ENCODE measurements at places on chromosomes 7 and 10.
A peak's percentile ranks its signal among the peaks of the same experiment; 100 is the strongest.

- peak; percentile 82 for DNase-seq
Observed at GRCh38 chr7:84291756-84292155, 97.2 kb upstream of the SEMA3A start.

DNA sequence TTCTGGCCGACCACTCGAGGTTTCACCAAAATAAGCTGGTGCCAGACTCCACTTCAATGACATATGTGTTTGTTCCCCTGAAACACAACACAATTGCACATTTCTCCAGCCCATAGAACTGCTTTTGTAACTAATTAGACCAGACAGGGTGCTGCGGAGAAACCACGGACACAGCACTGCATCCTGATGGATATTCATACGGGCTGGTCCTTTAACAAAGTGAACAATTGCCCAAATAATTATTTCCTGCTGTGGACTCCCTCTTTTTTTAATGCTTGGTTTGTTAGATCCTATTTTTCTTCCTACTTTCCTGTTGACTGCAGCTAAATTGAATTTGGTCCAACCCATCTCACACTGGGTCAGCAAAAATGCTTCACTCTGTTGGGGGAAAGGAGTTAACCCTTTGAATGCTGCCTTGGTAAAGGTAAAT is 198.6 kb upstream of the BMPER start:
- no peak for DNase-seq

GRCh38 chr7:129615018-129615417 is 3.5 kb downstream of the NRF1 start:
- no peak for DNase-seq

GRCh38 chr10:47347303-47347675 is 874 bp upstream of the RBP3 start:
- DNase-seq = no peak

- DNase-seq = no peak
Observed at GRCh38 chr10:7734821-7735220, 31.7 kb downstream of the ITIH2 start.

GRCh38 chr7:13327669-13328068 is 640.2 kb downstream of the ARL4A start:
- no peak for DNase-seq

GRCh38 chr10:111856631-111857030 is 326.9 kb downstream of the GPAM start:
- DNase-seq = peak; percentile 27

DNA sequence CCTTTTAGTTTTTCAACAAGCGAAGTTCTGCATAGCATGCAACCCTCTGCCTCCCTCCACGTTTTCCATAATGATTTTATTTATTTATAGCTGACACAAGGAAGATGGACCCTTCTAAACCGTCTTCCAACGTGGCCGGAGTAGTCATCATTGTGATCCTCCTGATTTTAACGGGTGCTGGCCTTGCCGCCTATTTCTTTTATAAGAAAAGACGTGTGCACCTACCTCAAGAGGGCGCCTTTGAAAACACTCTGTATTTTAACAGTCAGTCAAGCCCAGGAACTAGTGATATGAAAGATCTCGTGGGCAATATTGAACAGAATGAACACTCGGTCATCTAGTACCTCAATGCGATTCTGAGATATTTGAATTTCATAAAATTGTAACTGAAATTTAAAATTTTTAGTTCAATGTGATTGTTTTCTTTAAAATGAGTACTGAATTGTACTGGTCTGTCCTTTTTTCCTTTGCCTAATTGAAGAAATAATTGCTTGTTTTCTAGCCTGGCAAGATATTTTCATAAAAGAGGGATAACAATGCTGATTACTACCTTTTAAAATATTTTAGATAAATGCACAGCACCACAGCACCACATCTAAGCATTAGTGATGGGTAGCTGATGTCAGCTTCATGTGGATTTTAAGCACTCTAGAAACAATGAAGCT is 41.5 kb upstream of the SLC39A12 start:
- peak; percentile 70 for DNase-seq

DNA sequence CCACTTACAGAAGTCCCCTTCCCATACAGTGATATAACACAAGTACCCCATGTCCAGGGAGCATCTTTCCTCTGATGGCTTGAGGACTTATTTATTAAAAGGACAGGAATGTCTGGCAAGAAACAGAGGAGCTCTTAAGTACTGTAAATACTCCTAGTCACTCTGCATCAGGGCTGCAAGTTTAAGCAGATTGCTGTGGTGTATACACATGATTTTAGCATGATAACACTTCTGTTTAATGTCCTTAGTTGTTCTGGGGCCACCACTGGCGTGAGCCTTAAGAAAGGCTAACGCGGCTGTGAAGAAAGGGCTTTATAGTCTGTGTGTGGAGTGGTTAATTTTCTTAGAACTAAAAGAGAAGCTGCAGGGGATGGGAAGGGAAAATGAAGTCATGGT is 65.7 kb downstream of the GBF1 start:
- no peak for DNase-seq

DNA sequence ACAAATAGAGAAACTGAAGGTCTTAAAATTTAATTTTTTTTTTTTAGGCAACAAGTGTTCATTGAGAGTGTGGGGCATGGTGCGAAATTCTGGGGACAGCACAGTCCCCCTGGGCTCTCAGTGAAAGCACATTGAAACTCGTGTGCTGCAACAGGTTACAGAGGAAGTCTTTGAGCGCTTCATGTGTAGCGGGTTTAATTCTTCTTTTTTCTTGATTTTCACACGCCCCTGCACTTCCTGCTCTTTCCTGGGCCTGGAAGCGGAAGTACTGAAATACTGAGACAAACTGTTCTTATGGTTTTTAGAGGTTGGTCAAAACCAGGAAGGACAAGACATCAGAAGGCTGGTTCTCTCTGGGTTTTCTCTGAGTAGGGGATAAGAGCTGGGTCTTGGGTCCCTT is 203.5 kb downstream of the PTEN start:
- DNase-seq = no peak

DNA sequence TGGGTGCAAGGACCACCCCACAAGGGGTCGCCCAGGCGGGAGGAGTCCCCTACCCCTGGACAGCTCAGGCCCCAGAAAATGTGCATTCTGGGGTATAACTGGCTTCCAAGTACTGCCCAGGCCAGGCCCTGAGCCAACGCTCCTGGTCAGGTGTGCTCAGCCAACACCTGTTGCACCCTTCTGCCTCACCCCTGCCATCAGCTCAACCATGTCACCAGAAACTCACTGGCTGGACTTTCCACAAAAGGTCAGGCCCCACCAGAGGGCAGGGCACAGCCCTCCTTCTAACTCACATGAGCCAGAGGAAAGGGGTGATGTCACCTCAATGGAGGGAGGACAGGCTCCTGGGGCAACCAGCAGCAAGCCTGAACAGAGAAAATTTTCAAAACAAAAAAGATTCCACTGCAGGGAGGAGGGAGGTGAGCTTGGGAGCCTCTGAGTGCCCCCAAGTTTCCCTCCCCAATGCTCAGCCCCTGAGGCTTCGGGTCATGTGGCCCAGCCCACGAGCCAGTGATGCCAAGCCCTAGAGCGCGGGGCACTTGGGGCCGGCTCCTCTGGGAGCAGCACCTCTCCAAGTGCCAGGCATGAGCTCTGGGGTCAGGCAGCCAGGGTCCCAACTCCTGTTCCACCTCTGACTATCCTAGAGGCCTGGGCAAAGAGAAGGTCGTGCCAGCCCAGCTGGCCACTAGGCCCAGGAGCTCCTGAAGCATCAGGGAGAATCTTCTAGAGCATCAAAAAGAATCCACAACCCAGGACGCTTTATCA is 2.2 kb downstream of the OGDHL start:
- no peak for DNase-seq

DNA sequence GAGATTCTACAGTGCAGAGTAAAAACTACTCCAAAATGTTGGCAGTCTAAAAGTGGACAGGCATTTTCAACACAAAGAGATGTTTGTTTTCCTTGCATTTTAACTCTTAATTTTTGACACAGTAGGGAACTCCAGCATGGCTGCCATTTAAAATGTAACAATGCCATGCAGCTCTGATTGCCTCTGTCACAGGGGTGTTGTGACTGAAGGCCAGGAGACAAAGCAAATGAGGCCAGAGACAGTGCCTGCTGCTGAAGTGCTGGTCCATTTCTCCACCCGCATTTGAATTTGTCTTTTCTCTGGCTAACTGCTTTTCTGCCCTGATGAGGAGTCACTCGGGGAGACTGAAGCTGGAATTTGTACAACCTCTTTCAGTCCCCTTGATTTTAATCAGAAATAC is 710.6 kb upstream of the GALNT17 start:
- DNase-seq = peak; percentile 45

DNA sequence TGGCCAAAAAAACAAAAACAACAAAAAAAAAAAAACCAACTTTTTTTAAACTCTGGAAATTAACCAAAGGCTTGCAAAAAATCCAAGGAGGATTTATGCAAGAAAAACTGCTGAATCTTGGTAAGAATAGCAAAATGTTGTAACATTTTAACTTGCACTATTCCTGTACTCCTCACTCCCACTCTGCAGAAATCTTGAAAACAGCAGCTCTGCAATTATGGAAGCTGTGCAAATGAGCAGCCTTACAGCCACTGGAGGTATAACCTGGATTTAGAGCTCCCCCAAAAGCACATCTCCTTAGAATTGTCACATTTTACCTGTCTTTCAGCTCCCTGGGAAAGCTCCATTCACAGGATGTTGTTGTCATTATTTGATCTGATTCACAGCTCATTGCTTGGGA is 41.8 kb upstream of the LRGUK start:
- DNase-seq = no peak

DNA sequence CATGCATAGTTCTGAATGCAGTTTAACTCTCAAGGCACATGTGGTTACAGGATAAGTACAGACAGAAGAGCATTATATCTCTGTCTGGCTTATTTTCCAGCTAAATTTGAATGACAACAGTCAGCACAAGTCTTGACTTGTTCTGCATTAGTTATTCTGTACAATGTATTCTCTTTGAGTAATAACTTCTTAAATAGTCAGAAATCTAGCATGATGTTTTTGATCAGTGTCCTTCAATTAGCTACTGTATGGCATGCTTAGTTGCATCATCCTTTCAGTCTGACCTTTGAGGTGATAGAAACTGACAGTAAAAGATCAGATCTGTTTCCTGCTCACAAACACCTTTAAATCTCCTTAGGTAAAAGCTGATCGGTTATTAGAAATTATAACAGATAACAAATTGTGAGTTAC is 118.1 kb downstream of the ARL4A start:
- no peak for DNase-seq

DNA sequence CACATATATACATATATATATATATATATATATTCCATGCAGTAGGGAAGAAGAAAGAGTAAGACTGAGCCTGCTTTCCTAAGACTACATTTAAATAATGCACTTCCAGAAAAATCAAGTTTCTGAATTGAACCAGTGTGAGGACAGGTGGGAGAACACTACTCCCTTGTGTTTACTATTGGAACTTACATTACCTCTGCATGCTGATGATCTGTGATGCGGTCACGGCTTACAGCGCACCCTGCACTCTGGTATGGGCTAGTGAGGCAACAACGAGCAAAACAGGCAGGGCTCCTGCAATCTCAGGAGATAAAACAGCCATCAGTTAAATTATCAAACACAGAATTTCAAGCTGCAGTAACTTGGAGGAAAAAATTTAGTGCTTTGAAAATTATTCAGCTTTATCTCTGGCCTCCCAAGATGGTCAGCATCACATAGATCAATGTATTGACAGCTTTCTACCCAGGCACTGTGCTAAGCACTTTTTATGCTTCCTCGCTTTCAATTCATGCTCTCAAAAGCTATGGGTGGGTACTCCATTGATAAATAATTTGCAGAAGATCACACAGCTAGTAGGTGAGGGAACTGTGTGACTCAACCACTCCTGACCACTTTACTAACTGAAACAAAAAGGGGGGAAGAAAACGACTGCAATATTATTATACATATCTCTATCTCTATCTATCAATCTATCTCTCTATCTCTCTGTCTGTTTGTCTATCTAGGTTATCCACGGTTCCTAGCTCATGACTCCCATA is 20.5 kb upstream of the SLC16A12 start:
- DNase-seq = no peak

- no peak for DNase-seq
Observed at GRCh38 chr10:878895-879294, 52.6 kb downstream of the LARP4B start.

- no peak for DNase-seq
Observed at GRCh38 chr10:79385392-79385795, 38.1 kb downstream of the PPIF start.

GRCh38 chr10:108204528-108205305 is 1040.2 kb upstream of the SORCS1 start:
- peak; percentile 78 for DNase-seq

GRCh38 chr10:96695366-96695765 is 24.9 kb downstream of the PIK3AP1 start:
- no peak for DNase-seq

DNA sequence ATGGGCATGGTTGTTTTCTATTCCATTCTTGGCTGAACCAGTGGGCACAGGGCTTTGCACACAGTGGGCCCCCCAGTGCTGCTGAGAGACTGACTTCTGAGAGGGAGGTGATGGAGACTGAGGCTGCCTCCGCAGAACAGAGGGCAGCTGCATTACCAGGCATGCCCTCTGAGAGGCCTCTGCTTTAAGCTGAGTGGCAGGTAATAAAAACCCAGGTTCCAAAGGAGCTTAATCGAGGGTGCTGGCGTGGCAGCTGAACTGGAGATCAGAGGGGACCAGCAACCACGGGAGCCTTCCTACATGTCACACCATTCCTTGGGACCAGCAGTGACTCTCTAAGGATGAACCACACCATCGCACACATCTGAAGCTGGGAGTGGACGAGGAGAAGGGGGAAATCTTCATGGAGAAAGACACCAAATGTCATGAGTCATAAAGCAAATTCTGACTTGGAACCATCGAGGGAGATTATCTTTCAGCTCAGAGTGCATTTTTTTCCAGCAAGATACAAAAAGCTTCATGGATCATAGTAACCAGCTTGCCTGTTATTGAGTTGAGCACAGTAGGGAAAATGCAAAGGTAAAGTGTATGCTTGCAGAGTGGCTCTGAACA is 24.6 kb downstream of the HIPK2 start:
- no peak for DNase-seq

DNA sequence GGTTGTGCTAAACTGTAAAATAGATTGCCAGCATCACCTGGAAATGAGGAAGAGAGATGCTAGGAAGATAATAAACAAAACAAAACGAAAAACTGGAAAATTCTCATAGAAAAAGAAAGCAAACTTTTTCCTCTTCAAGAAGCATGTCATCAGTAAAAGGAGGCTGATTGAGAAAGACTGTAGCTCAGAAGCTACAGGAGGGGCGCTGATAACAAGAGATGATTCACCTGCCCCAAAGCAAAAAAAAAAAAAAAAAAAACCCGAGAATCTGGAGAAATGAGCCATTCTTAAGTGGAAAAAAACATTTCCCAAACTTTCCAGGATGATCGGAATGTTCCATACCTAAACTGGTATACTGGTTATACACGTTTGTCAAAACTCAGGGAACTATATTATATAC is 130.5 kb upstream of the C1QL3 start:
- DNase-seq = no peak

DNA sequence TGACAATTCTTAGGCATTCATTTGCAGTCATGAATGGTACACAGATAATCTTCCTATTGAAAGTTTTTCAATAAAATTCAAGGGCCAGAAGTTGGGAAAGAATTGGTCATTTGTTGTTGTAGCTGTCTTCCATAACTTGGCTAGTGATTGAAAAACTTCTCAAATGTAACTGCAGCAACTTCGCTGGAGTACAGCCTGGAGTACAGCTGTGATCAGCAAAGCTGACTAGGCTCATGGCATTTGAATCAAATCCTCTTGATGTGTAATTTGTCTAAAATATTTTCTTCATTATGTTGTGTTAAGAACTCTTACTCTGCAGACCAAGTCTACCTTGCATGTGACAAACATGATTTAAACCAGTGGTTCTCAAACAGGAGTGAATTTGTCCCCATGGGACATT is 226.5 kb upstream of the STEAP1 start:
- DNase-seq = no peak

- no peak for DNase-seq
Observed at GRCh38 chr7:150476819-150477631, 26.6 kb downstream of the GIMAP8 start.

Measured in neural progenitor cell (in vitro differentiated cells).